ENCODE measurements at places on chromosomes 5 and 9.

DNA sequence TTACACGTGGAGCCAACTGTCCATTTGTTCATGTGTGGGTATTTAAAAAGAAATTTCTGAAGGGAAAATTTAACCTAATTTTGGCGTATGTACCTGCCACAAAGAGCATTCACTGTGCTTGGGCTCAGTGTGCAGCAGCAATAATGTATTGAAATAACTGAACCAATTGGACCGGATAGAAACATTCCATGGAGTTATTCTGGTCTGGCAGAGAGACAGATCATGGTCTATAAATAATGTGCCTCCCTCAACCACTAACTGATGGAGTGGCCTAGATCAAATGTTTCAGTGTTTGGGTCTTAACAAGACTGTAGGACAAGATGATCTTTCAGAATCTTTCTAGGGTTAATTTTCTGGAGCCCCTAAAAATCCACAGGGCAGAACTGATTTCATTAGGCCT, 469.7 kb downstream of the PRELID2 start:
- no peak for DNase-seq

- no peak for DNase-seq
These were observed 2.8 kb upstream of the ZNF462 start for GRCh38 chr9:106859957-106860720.

GRCh38 chr5:178318893-178319292, 86.3 kb upstream of the PHYKPL start:
- no peak for DNase-seq

DNA sequence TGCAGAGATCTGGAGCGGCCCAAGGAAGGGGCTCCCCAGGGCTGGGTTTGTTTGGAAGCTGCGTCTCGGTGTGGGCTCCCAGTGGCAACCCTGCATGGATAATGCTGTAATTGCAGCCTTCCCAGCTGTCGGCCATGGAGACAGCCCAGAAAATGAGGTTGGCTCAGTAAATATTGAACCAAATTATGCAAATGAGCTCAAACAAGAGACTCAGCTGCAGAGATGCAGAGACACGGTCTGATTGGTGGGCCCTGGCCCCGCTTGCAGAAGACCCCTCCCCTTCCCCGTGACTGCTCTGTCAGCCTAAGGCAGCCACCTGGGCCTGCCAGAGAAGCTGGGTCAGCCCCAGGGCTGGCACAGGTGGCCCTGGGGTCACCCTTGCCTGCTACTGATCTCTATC, 75.9 kb downstream of the RAD23B start:
- DNase-seq, result no peak

- DNase-seq, result no peak
These were observed 255.1 kb downstream of the NR2F1-AS1 start for GRCh38 chr5:93325946-93326345.

- DNase-seq, result no peak
These were observed 18.0 kb downstream of the XRCC4 start for GRCh38 chr5:83095163-83095956.

DNA sequence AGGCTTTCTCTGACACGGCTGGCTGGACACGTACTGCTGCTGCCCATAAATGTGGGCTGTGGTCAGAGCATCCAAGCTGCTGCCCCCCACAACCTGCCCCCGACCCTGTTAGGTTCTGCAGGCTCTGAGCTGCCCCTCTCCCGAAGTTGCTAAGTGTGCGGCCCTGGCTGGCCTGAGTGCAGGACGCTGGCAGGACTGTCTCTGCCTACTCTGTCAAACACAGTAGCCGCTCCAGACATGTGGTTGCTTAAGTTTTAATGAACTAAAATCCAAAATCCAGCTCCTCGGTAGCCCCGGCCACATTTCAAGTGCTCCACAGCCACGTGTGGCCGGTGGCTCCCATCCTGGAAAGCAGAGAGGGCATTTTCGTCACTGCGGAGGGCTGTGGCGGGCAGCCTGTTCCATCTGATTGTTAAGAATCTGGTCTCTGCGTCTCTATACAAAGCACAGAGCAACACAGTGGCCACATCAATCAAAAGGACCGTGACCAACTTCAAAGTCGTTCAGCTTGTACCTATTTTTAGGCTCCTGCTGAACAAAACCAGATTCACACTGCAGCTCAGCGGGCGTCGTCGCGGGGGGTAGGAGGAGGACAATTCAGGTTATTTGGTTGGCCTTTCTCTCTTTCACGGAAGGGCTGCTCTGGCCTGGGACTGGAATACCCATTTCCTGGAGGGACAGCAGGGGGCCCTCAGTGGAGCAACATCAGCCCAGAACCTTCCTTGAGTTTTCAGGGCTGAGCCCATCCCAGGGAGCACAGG, 68.9 kb downstream of the PTCH1 start:
- DNase-seq, result no peak

GRCh38 chr5:95835682-95836385, 13.3 kb upstream of the GLRX start:
- no peak for DNase-seq

DNA sequence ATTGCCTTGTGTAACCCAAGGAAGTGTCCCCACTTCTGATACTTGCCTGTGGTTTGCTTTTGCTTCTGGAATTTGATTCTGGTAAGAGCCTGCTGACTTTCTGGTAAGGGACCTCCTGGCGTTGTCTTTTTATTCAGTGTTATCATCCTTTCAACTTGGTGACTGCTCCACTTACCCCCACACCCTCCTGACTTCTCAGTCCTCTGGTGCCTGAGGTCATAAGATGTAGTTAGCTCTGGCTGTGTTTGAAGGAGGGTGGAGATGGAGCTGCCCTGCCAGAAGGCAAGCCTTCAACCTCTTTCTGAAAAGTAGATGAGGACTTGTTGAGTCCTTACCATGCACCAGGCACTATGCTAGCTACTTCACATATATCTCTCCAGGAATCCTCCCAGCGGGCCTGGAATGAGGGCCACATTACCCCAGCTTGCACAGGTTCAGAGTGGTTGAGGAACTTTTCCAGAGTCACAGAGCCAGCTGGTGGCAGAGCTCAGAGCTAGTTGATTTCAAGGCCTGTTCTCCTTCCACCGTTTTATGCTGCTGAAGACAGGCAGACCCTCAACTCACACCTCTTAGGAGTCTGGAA, 45.2 kb upstream of the PITX1 start:
- DNase-seq, result no peak

- DNase-seq, result no peak
These were observed 1.5 kb downstream of the MEIKIN start for GRCh38 chr5:131943916-131944315.

DNA sequence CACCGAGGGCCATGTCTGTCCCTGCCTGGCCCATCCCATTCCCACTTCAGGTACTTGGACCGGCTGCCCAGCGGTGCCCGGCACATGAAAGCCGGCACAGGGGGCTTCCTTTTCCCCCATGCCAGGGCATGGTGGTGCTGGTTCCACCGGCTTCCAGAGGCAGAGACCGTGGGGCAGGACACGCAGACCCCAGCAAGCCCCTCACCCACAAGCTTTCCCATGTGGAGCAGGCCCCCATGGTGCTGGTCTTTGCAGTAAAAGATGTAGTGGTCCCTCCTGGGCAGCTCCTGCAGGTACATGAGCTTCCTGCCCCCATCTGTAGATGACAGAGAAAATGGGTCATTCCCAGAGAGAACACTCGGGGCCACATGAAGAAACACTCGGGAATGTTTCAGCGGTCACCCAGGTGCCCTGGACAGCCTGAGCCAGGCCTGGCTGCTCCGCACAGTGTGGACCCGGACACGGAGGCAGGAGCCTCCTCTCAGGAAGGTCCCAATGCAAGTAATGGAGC, 2.0 kb downstream of the OBP2B start:
- no peak for DNase-seq

GRCh38 chr5:158881091-158881880, 218.4 kb downstream of the EBF1 start:
- no peak for DNase-seq
